Naive thymus-derived CD4-positive, alpha-beta T cell (primary cell): ENCODE measurements at places on chromosomes 12 and 14. TPM values are rescaled to one million over a fixed set of nuclear protein-coding genes. Genes with fewer than 3 reads are reported as not detected.

GRCh38 chr12:106265116-106265515, 17.3 kb upstream of the CKAP4 start:
- DNase-seq, result no peak
- no peak overlapping the region for H3K4me3 ChIP-seq
- no peaks in the 10 kb centered on the region for H3K27me3 ChIP-seq
- no peaks in the 10 kb centered on the region for H3K4me1 ChIP-seq

DNA sequence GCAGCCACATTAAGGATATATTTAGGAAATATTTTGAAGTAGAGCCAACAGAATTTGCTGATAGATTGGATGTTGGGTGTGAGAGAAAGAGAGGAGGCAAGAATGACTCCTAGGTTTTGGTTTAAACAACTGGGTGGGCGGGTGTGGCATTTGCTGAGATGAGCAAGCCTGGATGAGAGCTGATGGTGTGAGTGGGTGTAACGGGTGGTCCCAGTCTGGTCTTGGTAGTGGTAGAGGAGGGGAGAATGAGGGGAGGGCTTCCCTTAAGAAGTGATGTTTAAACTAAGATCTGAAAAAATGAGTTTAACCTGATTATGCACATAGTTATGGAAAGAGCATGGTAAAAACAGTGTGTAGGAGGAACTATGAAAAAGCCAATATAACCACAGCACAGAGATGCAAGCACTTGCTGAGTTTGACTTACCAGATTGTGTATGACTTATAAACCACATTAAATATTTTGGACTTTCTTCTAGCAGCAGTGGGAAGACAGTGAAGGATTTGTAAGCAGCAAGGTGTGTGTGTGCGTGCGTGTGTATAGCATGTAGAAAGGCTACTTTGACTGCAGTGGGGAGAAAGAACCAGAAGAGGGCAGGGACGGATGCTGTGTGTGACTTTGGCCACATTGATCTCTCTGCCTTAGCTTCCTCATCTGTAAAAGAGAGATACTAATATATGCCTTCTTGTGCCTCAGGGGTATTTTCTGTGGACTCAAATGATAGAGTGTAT, 139.7 kb downstream of the PRIMA1 start:
- DNase-seq, result no peak
- H3K4me1 ChIP-seq, result no peaks in the 10 kb centered on the region
- H3K27ac ChIP-seq, result no peak overlapping the region

GRCh38 chr12:113071135-113072112, 14.9 kb downstream of the DTX1 start:
- peaks cover 5% of the 10 kb centered on the region for H3K36me3 ChIP-seq
- no peak overlapping the region for H3K4me3 ChIP-seq
- H3K27me3 ChIP-seq, result no peaks in the 10 kb centered on the region
- no peak for DNase-seq
- H3K27ac ChIP-seq, result no peak overlapping the region

DNA sequence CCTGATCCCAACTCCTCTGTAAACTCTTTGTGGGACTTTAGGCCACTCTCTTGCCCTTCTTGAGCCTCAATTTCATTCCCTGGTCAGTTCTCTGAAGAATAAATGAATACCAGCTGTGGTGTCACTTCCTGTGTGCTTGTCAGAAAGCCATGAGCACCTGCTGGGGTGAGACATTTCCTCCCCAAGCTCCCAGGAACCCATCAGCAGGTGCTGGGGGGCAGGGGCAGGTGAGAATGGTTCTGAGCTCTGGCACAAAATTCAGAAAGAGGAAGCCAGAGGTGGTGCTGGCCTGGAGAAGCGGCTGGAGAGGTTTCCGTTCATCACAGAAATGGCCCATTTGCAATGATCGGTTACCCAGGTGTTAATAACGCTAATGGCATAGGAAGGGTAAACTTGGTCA, 14.9 kb downstream of the LHX5 start:
- no peaks in the 10 kb centered on the region for H3K36me3 ChIP-seq
- DNase-seq, result no peak
- no peak overlapping the region for H3K27ac ChIP-seq
- H3K27me3 ChIP-seq, result no peaks in the 10 kb centered on the region
- H3K4me1 ChIP-seq, result no peaks in the 10 kb centered on the region

The ARF3 gene
- 48.7 TPM for total RNA-seq

The LPAR5 gene
- total RNA-seq, result 8.3 TPM

DNA sequence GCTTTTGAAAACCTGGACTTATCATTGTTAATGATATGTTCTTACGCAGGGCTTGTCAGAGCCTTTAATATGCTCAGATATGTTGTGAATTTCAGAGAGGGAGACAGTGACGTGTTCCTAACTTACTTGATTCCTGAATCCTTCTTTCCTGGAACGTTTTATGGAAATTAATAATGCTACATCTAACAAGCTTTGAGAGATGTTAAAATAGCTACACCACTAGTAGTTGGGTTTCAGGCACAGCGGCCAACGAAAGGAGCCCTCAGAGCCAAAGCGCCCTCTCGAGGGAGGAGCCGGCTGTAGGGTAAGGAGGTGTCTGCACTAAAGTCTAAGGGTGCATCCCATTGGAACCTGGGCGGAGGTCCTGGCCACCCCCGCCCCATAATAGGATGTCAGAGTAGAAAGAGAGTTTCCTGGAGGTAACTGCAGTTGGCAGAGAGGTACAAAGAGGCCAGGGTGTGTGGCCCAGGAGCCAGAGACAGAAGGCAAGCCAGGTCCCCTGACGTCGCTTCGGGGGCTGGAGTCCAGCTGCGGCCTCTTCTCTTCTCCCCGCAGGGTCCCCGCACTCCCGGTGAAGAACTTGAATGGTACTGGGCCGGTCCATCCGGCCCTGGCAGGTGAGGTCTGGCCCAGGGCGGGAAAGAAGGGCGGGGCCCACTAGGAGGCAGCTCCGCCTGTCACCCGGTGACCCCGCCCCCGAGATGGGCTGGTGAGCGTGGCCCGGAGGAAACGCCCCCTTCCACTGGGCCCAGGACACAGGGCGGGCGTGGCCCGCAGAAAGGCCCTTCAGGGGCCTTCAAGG, 36.3 kb downstream of the DTX1 start:
- H3K4me3 ChIP-seq, result no peak overlapping the region
- DNase-seq, result no peak
- H3K27me3 ChIP-seq, result no peaks in the 10 kb centered on the region
- peaks cover 55% of the 10 kb centered on the region for H3K4me1 ChIP-seq
- peaks cover 24% of the 10 kb centered on the region for H3K36me3 ChIP-seq
